ENCODE measurements at places on chromosomes 5 and 9.

DNA sequence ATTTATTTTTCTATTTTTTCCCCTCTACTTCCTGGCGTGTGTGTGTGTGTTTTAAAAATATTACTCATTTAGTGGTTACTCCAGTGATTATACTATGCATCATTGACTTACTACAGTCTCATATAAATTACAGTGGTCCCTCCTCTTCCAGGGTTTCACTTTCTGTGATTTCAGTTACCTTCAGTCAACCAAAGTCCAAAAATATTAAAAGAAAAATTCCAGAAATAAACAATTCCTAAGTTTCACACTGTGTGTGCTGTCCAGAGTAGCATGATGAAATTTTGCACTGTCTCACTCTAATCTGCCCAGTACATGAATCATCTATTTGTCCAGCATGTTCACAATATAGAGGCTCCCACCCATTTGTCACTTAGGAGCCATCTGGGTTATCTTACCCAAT lies 47.4 kb upstream of the CCDC112 start:
- DNase-seq = no peak

GRCh38 chr5:39186722-39187539 lies 32.4 kb downstream of the FYB1 start:
- DNase-seq = no peak

DNA sequence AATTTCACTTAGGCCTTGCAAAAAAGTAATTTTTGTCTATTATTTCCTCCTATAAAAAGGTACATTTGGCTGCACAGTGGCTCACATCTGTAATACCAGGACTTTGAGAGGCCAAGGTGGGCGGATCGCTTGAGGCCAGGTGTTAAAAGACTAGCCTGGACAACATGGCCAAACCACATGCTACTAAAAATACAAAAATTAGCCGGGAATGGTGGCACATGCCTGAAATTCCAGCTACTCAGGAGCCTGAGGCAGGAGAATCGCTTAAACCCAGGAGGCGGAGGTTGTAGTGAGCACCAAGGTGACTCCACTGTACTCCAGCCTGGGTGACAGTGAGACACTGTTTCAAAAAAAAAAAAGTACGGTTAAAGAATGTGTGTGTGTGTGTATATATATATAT lies 15.7 kb downstream of the NUP155 start:
- DNase-seq = no peak

- DNase-seq = no peak
These were observed 61.0 kb downstream of the GALNT10 start for GRCh38 chr5:154251529-154251928.

- no peak for DNase-seq
These were observed 77.0 kb downstream of the CYFIP2 start for GRCh38 chr5:157342822-157343402.

- DNase-seq = no peak
These were observed 407.4 kb upstream of the SEMA6A start for GRCh38 chr5:116982035-116982434.

GRCh38 chr5:127429928-127430327 lies 87.5 kb upstream of the PRRC1 start:
- DNase-seq = no peak

- DNase-seq = no peak
These were observed 41.2 kb downstream of the NIM1K start for GRCh38 chr5:43232943-43233833.
